ENCODE measurements at places on chromosomes 7 and 10.

- DNase-seq: no peak
Measured at GRCh38 chr10:129442866-129443265, 24.2 kb upstream of the MGMT start.

DNA sequence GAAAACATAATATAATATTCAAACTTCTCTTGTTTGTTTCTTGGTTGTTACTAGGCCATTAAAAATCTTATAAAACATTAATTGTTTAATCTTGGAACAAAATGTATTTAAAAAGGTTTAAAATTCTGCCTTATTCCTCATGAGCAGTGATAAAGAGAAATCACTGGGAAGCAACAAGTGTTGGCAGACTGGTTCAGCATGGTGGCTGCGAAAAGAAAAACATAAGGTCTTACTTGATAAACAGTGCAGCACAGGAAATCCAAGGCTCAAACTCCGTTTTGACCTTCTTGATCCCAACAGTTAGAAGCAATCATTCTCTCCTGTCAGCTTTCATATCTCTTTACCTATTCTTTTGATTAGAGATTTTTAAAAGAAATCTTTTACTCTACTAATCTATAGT is 530.8 kb downstream of the CNTNAP2 start:
- no peak for DNase-seq

DNA sequence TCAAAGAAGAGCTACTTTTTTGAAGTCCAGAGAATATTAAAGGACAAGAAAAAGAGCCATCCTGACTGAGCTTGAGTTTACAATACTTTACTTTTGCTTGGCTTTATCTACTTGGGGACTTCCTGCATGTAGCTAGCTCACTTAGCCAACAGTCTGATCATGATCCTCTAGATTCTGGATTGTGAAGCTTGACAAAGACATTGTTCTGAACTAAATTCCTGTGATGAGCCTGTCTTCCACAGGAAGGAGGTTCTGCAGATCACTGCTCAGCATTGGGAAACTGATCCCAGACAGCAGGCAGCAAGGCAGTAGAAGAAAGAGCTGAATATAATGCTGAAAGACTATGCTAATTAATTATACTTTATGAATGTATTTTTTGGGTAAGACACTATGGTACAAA is 296.4 kb downstream of the DGKB start:
- no peak for DNase-seq

- peak; percentile 78 for DNase-seq
Measured at GRCh38 chr10:68871731-68872342, 29.3 kb upstream of the DDX50 start.

- no peak for DNase-seq
Measured at GRCh38 chr7:128919241-128919640, 8.7 kb upstream of the KCP start.

- DNase-seq: no peak
Measured at GRCh38 chr7:4523219-4523618, 158.9 kb upstream of the FOXK1 start.

GRCh38 chr7:24609570-24609969 is 36.3 kb downstream of the PALS2 start:
- DNase-seq: no peak

- no peak for DNase-seq
Measured at GRCh38 chr7:108109221-108109908, 20.8 kb downstream of the LAMB4 start.

DNA sequence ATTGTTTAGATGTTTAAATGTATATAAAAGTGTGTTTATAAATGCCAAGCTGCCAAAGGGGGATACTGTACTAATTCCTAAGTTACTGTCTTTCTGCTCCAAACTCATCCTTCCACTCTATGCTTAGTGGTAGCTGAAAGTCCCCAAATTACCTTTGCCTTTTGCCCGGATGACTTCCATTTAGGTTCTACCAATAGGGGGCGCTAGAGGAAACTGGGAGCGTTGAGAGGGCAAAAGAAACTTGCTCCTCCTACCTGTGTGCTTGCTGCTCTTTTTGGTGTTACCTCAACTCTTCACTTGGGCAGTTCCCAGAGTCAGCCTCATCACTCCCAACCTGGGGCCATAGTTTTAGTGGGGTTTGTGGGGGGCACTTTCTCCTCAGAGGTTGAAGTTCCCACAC is 5.9 kb upstream of the OR2A25 start:
- DNase-seq: no peak

Data from AG04450 (cell line).